ENCODE measurements at places on chromosomes 5 and 9.

GRCh38 chr9:20382460-20383071 lies 239.7 kb downstream of the MLLT3 start:
- DNase-seq, result peak; percentile 56

DNA sequence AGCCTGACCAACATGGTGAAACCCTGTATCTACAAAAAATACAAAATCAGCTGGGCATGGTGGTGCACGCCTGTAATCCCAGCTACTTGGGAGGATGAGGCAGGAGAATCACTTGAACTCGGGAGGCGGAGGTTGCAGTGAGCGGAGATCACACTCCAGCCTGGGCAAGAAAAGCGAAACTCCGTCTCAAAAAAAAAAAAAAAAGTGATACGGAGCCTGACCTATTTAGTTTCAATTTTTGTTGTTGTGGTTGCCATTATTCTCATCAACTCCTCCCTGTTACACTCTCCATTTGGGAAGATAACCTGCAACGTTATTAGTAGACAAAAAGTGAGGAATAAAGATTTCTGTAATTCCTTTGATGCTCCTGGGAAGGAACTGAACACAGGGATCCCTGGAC lies 1.3 kb downstream of the STOM start:
- no peak for DNase-seq

DNA sequence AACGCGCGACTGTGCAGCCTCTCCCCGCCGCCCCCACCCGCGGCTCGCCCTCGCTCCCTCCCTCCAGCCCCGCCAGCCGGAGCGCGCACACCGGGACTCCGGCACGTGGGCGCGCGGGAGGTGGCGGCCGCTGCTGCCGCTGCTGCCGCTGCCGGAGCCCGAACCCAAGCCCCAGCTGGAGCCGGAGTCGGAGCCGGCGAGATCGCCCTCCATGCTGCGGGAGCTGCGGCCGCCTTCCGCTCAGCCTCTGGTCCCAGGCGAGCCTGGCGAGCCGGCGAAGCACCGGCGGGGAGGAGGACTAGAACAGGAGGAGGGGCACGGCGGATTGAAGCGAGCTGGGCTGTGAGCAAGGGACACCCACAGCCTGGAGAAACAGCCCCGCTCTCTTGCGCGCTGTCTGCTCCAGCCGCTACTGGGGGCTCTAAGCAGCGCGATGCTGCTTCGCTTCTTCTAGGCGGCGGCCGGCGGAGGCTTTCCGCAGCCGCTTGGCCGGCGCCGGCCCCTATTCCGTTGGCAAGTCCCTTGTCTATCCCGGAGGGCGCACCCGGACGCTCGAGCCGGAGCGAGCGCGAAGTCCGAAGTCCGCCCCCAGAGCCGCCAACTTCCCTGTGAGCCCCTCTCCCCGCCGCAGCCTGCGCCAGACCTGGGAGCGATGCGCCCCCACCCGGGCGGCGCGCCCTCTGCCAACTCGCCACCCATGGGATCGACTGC lies 598.7 kb upstream of the SGCD start:
- DNase-seq, result no peak

- DNase-seq, result no peak
Measured at GRCh38 chr9:87520172-87520683, 22.6 kb downstream of the DAPK1 start.

DNA sequence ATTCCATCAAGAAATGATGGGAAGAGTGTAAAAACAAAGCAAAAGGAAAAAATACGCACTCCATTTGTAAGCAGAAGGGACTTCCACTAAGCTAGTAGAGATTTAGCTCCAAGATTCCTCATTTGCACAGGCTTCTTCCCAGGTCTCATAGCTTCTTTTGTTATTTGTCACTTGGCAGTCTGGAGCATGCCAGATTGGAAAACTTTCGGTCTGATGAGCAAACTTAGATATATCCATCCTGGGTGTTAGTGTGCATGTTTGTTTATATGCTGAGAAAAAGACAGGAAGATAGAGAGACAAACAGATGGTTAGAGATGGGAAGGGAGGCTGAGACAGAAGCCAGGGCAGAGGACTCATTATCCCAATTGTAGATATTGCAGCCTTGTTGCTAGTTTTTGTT lies 1644.5 kb upstream of the NUDT12 start:
- DNase-seq, result no peak

DNA sequence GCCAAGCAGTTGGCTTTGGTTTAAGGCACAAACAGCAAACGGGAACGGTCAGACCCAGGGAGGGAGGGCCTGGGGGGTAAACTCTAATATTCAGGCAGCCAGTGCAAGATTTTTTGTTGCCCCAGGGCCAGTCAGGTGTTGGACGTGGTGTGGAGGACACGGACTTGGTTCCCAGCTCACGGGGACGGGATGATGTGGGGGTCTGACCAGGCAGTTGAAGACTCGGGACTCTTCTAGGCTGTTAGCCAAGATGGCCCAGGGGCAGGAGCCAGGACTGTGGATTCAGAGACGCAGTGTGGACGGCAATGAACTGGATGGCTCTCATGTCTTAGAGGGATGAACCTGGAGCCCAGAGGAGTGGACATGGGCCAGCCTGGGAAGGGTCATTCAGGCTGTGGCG lies 169.2 kb downstream of the C9orf50 start:
- DNase-seq, result no peak

GRCh38 chr5:76801803-76802195 lies 17.0 kb upstream of the F2RL1 start:
- no peak for DNase-seq

DNA sequence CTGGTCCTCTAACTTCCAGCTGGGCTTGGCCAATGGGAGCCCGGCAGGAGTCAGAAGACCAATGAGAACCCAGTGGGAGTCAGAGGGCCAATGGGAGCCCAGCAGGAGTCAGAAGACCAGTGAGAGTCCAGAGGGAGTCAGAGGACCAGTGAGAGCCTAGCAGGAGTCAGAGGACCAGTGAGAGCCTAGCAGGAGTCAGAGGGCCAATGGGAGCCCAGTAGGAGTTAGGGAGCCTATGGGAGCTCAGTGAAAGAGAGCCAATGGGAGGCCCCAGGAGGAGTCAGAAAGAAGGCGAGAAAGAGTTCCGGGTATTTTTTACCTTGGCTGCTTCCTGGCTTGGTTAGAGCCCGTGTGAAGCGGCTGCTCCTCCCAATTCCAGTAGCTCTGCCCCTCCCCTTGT lies 191.0 kb downstream of the GABBR2 start:
- DNase-seq, result no peak

DNA sequence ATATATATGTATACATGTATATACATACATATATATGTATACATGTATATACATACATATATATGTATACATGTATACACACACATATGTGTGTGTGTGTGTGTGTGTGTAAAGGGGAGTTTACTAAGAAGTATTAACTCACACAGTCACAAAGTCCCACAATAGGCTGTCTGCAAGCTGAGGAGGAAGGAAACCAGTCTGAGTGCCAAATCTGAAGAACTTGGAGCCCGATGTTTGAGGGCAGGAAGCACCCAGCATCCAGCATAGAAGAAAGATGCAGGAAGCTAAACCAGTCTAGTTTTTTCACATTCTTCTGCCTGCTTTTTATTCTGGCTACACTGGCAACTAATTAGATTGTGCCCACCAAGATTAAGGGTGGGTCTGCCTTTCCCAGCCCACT lies 591.5 kb downstream of the PRR16 start:
- no peak for DNase-seq

DNA sequence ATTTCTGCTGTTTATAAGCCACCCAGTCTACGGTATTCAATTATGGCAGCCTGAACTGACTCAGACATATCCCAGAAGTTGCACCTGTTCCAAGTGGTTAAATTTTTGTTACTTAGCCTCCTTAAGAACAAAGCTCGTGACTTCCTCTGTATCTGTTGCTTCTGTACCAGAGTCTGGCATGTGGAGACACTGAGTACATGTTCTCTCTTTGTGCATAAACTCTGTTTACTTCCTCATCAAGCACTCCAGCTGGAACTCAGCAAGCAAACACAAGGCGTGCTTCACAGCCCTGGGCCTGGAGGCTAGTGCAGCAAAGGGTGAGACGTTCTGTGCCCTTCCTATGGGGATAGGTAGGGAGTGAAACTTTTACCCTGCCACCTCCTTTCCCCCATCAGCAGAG lies 19.0 kb downstream of the C9orf152 start:
- DNase-seq, result peak; percentile 57

DNA sequence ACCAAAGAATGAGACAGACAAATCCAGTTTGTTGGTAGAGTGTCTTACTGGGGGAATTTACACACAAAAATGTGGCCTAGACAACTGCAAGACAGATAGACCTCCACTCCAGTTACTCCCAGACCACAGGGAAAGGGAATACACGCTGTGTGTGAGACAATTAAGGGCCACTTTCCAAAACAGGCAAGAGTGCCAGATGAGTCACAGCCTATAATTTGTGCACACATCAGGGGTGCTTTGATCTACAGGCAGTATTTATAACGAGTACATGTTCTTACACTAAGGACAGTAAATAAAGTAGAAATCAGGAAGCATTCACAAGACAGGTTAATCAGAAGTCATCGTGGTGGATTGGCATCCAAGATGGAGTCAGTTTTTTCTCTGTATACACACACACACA lies 114.8 kb downstream of the ZNF622 start:
- no peak for DNase-seq

DNA sequence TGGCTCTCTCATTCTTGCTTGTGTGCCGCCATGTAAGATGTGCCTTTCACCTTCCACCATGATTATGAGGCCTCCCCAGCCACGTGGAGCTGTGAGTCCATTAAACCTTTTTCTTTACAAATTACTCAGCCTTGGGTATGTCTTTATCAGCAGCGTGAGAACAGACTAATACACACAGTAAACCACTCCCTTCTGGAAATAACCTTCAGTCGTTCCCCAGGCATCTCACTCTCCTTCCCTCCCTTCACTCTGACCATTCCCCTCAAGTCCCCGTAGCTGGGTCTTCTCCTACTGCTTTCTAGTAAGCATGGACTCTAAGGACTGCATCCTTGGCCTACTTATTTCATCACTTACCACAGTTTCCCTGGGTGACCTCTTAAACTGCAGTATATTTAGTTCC lies 493.9 kb downstream of the CCDC171 start:
- DNase-seq, result no peak

DNA sequence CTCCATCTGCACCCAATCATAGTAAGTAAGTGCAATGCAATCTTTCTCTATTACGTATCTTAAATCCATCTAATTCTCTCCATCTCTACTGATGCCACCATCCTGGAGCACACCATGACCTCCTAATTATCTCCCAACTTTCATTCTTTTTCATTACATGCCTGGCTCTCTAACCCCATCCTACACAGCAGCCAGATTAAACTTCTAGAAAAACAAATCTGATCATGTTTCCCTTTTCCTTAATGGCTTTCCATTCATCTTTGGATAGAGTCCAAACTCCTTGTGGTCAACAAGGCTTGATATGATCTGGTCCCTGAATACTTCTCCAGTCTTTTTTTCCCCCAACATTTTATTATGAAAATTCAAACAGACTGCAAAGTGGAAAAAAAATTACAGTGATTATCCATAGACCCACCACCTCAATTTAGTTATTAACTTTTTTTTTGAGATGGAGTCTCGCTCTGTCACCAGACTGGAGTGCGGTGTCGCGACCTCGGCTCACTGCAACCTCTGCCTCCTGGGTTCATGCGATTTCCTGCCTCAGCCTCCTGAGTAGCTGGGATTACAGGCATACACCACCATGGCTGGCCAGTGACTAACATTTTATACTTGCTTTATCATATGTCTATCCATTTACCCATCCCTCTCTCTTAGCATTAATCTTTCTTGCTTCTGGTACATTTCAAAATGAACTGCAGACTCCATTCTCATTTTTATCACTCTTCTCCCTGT lies 5.2 kb downstream of the PPP2R2B start:
- DNase-seq, result no peak

DNA sequence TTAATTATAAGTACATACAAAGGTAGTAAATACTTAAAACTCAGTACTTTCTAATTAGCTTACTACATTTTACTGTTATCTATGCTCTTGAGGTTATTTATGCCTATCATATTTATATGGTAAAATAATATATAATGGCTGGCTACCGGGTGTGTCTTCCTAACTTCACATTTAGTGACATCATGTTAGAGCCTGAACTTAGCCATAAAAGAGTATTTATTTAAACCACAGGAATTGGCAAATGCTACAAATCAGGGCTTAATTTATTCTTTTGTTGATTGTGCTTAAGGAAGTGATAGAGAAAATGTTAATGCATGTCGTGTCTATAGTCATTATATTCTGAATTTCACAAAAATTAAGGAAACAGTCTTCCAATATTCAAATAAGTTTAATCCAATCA lies 73.1 kb downstream of the NDUFAF2 start:
- no peak for DNase-seq

DNA sequence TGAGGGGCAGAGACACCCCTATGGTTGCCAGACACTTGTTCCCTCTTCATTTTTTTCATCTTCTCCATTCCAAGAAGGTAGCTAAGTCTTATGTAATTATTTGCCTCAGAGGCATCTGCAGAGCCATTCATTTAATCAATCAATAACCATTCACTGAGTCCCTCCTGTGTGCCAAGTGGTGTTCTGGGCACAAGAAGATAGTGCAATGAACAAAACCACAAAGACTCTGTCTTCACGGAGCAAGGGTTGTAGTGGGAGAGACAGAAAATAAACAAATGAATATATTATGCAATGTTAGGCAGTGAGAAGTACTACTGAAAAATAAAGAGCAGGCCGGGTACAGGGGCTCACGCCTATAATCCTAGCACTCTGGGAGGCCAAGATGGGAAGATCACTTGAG lies 41.4 kb upstream of the CTNNA1 start:
- no peak for DNase-seq

DNA sequence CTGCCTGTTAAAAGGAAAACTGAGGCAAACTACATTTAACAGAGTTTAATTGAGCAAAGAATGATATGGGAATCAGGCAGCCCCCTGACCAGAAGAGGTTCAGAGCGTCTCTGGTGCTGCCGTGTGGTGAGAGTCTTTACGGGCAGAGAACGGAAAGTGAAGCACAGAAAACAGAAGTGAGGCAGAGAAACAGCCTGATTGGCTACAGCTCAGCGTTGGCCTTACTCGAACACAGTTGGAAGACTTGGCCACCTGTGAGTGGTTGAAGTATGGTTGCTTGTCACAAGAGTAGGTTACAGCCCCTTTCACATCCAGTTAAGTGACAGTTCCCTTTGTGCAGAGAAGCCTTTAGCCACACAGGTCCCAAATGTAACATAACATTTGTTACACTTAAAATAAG lies 16.9 kb upstream of the FBP1 start:
- peak; percentile 87 for DNase-seq

- no peak for DNase-seq
Measured at GRCh38 chr5:153153086-153153485, 337.4 kb upstream of the GRIA1 start.

DNA sequence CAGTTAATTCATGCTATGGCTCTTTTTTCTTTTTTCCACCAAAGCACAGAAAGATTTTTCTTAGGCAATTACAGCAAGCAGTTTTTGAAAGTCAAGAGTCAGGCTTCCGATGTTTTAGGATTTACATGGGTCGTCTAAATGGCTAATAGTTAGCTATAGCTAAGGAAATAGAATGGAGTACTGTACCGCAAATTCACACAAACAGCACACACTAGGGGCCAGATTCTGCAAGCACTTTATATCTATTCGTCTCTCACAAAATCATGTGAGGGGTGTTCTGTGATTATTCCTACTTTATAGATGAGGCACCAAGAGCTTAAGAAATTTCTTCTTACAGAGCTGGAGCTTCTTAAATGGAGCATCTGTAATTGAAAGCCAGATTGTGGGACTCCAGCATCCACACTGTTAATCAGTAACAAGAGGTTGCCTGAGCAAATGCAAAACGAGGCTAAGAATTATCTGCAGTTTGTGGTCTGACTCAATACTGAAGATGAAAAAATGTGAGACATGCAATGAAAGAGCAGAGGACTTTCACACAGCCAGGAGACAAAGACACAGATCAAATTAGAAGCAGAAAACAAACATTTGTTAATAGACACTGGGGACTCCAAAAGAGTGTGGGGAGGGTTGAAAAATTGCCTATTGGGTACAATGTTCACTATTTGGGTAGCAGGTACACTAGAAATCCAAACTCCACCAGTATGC lies 62.7 kb upstream of the CTXN3 start:
- no peak for DNase-seq

Data from KBM-7 (cell line).